GM23248 (cell line): ENCODE measurements at places on chromosomes 2 and 18. TPM values are rescaled to one million over a fixed set of nuclear protein-coding genes. Genes with fewer than 3 reads are reported as not detected.

Gene REG3G
- total RNA-seq, result not detected in 2 replicates

Gene SEH1L
- 30.2 and 36.5 TPM in 2 replicates for total RNA-seq

Gene NOSTRIN
- 0.54 TPM in 1 of 2 replicates, not detected in the other for total RNA-seq

Gene REG1B
- not detected in 2 replicates for total RNA-seq

Gene CYP27C1
- 0.13 and 0.65 TPM in 2 replicates for total RNA-seq

Gene UGT1A9
- not detected in 2 replicates for total RNA-seq

Gene SLC5A7
- total RNA-seq, result not detected in 2 replicates

Gene ADGRF3
- total RNA-seq, result under 0.01 TPM in 1 of 2 replicates, not detected in the other

Gene FAM110C
- not detected in 2 replicates for total RNA-seq
